T1000 (cell line): ENCODE measurements at places on chromosomes 7 and 10.

- DNase-seq = no peak
These were observed 45.3 kb upstream of the CDK1 start for GRCh38 chr10:60732807-60733516.

- no peak for DNase-seq
These were observed 25.4 kb upstream of the MRC1 start for GRCh38 chr10:17783751-17784150.

DNA sequence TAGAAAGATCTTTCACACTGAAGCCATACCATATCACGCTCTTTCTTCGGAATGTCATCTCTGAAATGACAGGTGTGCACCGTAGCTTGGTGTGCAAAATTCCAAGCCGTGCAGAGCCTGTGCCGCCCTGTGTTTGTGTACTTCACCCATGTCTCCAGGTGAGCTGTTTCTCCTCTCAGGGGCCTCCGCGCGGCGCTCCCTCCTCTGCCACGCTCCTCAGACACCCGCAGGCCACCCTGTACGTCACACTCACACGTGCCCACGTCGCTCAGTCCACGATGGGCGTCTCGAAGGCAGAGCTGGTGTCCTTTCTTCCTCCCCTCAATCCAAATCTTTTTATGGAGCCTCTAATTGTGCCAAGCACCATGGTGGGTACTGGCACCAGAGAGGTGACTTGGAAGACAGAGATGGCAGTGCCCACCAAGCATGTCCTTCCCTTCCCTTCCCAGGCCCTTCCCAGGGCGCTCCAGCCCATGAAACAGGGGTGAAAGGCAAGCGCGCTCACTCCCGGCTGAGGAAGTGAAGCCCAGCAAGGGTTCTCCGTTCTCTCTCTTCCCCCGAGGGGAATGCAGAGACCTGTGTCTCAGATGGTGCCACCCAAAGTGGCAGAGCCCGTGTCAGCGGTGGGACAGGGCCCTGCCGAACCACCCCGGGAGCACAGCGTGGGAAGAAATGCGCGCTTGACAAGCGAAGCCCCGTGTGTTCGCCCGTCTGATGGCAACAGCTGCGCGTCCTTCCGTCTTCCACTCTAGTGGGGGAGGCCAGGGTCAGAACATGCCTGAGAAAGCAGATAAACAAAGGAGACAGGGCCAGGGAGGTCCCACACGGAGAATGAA is 292.5 kb upstream of the SHH start:
- no peak for DNase-seq

- no peak for DNase-seq
These were observed 40.0 kb upstream of the AGBL3 start for GRCh38 chr7:134946260-134946659.

- DNase-seq = no peak
These were observed 125.5 kb upstream of the POM121L12 start for GRCh38 chr7:52909935-52910334.

GRCh38 chr7:76424413-76425111 is at the start of gene ZP3:
Gene ZP3 (plus strand): TSS chr7:76424950. CDS start chr7:76424965, 15 bp downstream.
- no peak for DNase-seq

DNA sequence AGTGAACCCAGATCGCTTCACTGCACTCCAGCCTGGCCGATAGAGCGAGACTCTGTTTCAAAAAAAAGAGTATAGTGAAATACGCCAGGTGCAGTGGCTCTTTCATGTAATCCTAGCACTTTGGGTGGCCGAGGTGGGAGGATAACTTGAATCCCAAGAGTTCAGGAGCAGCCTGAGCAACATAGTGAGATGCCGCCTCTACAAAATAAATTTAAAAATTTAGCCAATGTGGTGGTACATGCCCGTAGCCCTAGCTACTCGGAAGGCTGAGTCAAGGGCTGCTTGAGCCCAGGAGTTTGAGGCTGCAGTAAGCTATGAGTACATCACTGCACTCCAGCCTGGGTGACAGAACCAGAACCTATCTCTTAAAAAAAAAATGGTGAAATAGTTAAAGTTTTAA is 27.9 kb downstream of the TMEM60 start:
- no peak for DNase-seq

DNA sequence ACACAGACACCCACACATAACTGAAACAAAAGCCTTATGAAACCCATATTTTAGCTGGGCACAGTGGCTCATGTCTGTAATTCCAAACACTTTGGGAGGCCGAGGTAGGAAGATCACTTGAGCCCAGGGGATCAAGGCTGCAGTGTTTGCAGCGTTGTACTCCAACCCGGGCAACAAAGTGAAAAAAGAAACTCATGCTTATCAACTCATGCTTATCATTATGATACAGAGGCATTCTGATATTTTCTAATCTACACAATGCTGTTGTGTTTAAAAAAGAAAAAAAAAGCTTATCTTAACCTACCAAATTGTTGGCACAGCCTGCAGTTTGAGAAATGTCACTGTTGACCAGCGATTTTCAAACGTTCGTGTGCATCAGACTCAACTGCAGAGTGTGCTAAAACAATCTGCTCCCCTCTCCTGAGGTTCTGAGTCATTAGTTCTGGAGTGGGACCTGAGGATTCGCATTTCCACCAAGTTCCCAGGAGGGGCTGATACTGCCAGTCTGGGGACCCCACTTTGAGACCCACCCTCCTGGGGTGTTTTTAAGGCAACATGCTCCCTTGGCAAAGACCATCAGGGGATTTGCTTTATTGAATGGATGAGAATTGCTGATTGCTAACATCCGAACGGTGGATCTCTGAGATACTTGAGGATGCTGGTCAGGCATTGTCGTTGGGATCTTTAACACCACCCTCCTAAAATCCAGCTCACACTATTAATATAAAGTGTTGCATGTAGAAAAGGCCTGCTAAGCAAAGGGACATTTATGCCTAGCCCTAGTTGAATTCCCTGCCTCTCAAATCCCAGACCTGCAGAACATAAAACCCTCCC is 16.2 kb downstream of the CHST3 start:
- no peak for DNase-seq

GRCh38 chr7:21999896-22000295 is 54.2 kb upstream of the CDCA7L start:
- DNase-seq = no peak

GRCh38 chr7:138865843-138866242 is 67.8 kb upstream of the ATP6V0A4 start:
- DNase-seq = no peak

GRCh38 chr10:133335246-133336117 is 1.2 kb downstream of the CALY start:
- DNase-seq = peak; percentile 62

DNA sequence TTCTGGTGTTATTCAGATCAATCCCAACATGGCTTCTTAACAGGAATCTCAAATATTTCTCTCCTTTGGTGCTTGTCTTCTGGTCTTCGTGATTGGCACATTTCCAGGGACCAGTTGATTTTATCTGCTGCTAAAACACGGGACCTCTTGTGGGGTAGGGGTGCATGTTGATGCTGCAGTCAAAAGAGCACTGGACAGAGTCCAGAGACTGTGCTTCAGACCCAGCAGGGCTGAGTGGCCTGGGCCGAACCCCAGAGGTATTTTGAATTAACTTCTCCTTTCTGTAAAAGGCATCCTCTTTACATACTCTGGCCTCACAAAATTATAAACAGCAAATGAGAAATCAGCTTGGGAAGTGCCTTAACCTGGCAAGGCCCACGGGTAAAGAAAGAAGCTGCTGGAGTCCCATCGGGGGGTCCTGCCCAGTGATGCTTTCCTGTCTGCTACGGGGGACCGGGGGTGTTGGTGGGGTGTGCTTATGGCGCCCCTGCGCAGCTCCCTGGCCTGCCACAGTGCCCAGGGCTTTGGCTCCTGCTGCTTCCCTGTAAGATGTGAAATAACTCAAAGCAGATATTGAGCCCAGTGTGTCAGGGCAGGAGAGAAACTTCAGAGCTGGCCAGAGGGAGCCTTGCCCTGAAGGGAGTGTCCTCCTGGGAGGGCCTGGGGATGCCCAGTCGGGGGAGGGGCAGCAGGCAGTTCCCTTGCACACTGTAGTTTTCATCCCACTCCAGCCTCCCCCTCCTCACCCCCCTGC is 230.5 kb downstream of the TCF7L2 start:
- DNase-seq = no peak

DNA sequence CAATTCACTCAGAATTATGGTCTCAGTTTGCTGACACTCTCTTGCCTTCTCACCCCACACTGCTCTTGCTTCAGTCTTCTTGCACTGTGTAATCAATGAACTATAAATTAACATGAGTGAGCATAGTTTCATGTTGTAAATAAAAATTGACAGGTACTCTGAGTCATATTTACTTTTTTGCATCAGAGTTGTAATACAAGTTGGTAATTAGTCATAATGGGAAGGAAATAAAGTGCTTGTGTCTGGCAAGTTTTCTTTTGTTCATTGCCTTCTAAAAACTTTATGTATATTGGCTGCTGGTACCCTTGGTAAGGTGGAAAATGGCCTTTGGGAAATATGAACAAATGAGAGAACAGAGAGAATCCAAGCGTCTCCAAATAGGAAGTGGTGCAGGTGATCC is 169.3 kb upstream of the MAGI2 start:
- no peak for DNase-seq

- no peak for DNase-seq
These were observed 281.8 kb upstream of the HGF start for GRCh38 chr7:82051601-82052000.

DNA sequence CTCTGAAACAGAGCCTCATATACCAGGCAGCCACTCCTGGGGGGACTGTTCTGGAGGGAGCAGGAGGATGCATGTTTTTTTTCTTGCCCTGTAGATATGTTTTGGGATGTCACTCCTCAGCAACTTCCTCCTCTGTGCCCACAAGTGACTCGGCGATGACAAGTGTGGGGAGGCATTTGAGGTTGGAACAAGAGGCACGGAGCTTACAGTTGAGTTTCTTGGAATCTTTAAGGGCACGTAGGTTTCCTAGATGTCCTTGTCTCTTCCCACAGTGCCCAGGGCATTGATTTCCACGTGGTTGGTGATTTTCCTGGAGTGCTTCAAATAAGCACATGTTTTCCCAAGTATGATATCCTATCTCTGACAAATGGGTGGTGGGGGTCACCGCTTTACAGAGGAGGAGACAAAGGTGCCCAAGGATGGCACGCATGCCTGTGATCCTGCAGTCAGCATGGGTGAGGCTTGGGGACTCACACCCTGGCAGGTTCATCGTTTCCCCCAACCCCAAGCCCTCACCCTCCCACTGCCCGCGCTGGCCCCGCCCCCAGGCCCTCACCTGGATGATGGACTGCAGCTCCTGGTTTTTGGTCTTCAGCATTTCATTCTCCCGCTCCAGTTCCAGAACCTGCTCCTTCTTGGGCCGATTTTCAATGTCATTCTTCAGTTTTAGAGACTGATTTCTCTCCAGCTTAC is 95.2 kb upstream of the GNA12 start:
- DNase-seq = no peak

DNA sequence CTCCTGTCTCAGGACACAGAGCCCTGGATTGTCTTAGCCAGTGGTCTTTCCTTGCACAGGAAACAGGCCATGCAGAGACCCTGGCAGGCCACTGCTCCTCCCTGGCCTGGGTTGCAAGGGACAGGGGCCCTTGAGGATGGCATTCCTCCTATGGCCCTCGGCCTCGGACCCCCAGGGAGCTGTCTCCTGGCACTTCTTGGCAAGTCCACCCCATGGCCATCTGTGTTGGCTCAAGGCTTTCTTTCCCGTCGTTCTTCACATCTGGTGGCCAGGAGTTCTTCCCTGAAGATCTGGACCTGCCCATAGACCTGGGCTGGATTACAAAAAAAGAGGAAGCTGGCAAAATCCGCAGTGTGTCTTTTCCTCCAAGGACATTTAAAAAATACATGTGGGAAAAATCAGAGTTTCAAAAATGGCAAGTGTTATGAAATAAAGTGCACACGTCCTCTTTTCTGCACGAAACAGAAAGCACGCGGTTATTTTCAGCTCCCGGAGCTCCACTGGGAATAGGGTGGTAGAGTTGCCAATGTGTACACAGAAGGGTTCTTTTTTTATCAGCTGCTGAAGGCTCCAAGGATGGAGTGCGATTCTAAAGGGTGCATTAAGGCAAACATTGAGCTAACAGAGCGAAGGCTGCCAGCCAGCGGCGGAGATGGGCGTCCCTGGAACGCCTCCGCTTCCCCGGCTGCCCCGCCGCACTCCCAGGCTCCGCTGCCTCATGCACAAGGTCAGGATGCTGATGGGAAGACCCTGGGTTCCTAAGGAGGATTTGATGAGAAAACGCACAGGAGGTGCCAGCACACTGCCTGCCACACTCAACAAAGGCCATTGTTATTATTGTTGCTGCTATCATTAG is 62.8 kb upstream of the FAM20C start:
- DNase-seq = no peak

DNA sequence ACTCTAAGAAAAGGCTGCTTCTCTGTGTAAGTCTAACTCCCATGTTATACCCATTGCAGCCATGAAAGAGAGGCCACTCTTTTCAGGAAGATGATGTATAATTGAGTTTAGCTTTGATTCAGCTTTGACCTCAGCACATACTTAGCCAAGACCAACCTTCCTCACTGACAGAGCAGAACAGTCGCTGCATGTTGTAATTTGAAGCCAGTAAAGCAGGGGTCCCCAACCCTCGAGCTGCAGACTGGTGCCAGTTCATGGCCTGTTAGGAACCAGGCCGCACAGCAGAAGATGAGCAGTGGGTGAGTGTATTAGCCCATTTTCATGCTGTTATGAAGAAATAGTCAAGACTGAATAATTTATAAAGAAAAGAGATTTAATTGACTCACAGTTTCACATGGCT is 223.9 kb downstream of the GPR158 start:
- DNase-seq = no peak

DNA sequence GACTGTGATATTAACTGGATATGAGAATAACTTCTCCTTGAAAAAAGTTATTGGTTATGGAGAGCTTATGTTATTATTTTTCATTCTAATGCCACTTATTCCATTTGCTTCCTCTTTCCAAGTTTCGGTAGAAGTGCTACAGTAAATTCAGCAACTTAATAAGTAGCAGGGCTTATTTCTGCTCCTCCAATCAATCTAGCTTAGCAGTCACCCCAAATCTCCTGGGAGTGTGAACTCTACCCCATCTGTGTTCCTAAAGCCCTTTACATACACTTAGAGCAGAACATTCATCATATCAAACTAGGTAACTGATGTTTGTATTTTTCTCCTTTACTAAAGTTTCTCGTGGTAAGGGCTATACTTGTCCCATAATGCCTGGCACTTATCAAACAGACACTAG is 8.7 kb downstream of the ARL3 start:
- DNase-seq = no peak

DNA sequence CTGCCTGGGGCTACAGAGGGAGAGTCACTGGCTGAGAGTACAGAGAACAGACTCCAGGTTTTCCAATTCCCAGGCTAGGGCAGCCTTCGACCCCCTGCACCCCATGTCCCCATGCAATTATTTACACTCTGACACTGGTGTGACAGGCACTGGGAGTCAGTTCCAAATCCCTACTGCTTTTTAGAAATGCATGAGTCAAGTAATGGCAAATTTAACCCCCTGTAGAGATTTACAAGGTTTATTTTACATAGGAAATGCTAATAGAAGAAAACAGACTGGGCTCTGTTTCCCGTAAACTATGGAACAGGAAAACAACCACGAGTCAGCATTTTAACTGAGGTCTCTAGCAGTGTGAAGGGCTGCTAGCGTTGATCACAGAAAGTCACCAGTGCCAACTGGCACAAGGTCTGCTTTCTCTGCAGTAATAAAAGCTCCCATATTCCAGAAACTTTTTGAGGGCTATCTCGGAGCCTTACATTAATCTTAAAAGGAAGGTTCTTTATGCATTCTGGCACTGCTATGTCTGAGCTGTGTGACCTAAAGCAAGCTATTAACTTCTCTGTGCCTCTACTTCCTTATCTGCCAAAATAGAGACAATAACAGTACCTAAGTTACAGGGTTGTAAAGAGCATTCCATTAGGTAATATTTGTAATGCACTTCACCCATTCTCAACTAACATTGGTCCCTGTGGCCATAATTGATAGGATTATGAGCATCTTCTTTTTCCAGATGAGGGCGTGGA is 28.2 kb downstream of the NOD1 start:
- DNase-seq = no peak
